Stimulated activated CD8-positive, alpha-beta memory T cell treated with anti-CD3 and anti-CD28 coated beads, Interleukin-4, amount 100 ng/mL, for 1 hour (primary cell): ENCODE measurements at places on chromosomes 11 and 22.

GRCh38 chr11:33445761-33446161 lies 188.6 kb downstream of the HIPK3 start:
- DNase-seq: no peak

DNA sequence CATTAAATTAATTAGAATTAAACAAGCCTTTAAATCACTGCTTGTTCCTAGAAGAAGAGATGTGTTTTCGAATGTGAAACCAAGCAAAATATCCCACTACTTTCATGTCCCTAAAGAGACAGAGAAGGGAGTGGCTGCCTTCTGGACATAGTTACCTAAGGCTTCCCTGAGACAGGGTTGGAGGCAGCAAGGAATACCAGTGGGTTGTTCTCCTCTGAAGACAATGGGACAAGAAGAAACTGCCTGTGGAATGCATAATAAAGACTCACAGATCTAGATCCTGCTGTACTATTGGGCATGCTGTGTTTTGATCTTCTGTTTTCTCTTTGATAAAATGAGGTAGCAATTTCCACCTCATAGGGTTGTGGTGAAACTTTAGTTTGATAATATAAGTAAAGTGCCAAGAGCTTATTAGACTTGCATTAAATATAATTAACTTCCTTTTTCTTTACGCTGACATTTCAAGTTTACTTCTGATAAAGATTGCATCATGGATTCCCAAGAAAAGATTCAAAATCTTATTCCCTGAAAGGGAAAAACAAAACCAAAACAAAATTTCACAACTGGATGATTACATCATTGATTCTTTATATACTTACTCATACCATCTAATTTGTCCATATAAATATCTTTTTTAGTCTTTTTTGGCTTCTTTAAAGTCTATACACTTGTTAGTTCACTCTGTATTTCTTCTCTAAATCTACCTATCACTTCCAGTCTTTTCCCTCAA lies 621.3 kb downstream of the ETS1 start:
- DNase-seq: no peak

GRCh38 chr11:94550513-94550912 lies 6.8 kb downstream of the FUT4 start:
- DNase-seq: no peak

- DNase-seq: no peak
Observed at GRCh38 chr11:96254087-96254486, 88.9 kb downstream of the MAML2 start.

GRCh38 chr11:45580399-45580798 lies 85.0 kb downstream of the CHST1 start:
- no peak for DNase-seq

DNA sequence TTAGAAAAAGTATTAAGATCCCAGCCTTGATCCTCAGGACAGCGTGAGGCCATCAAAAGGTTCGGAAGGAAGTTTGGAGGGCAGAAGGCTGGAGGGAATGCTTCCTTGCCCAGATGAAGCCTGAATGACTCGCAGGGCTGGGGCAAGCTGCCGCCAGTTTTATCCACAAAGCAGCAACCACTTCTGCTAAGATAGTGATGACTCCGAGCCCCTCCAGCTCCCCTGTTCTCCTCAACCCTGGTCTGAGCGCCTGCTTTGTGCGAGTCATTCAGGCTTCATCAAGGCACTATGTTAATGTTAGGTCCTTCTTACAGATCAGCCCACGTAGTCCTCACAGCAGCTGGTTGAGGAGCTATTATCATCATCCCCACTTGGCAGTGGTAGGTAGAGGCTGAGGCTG lies 158.8 kb downstream of the COMMD9 start:
- no peak for DNase-seq

DNA sequence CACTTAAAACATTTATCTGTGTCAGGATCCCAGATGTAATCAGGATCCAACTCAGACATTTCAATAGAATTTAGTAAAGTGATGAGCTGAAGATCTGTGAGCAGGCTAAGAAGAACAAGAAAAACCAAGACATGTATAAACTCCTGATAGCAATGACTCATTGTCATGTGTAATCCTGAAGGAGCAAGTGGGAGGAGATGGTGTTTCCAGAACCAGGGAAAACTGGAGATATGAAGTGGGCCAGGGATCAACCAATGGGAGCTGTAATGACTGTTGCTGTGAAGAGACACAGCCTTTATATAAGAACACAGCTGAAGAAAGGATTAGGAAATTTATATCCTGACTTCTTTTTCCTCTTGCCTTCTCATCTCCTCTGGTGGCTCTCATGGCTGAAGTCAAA lies 682.5 kb upstream of the ARHGAP42 start:
- DNase-seq: no peak

GRCh38 chr22:47285981-47286380 lies 523.5 kb downstream of the TBC1D22A start:
- DNase-seq: no peak

- DNase-seq: no peak
Observed at GRCh38 chr11:111531687-111532364, 8.7 kb upstream of the LAYN start.

GRCh38 chr22:31891366-31892079 lies 52.8 kb upstream of the YWHAH start:
- no peak for DNase-seq
